ENCODE measurements at places on chromosomes 16 and 17. TPM values are rescaled to one million over a fixed set of nuclear protein-coding genes. Genes with fewer than 3 reads are reported as not detected.

- DNase-seq = no peak
Observed at GRCh38 chr16:64952177-64952576, 169.7 kb downstream of the CDH11 start.

GRCh38 chr17:43609613-43610385 is 51.9 kb downstream of the MEOX1 start:
- no peak for DNase-seq

The CPHXL2 gene
- total RNA-seq = not detected

- DNase-seq = no peak
Observed at GRCh38 chr16:66617728-66618127, 13.2 kb downstream of the CMTM3 start.

The CRLF3 gene
- 16.3 TPM for total RNA-seq

The PPP4C gene
- 51.7 TPM for total RNA-seq

DNA sequence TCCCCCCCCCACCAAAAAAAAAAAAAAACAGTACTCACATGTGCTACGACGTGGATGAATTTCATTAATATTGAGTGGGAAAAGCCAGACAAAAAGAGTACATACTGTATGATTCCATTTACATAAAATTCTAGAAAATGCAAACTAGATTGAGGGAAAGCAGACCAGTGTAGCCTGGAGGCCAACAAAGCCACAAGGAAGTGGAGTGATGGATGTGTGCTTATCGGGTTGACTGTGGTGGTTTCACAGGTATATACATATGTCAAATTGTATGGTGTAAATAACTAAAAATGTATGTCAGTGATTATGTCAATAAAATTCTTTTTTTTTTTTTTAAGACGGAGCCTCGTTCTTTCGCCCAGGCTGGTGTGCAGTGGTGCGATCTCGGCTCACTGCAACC is 1.9 kb upstream of the PLD6 start:
- no peak for DNase-seq

- no peak for DNase-seq
Observed at GRCh38 chr17:57011491-57012015, 33.6 kb downstream of the SCPEP1 start.

DNA sequence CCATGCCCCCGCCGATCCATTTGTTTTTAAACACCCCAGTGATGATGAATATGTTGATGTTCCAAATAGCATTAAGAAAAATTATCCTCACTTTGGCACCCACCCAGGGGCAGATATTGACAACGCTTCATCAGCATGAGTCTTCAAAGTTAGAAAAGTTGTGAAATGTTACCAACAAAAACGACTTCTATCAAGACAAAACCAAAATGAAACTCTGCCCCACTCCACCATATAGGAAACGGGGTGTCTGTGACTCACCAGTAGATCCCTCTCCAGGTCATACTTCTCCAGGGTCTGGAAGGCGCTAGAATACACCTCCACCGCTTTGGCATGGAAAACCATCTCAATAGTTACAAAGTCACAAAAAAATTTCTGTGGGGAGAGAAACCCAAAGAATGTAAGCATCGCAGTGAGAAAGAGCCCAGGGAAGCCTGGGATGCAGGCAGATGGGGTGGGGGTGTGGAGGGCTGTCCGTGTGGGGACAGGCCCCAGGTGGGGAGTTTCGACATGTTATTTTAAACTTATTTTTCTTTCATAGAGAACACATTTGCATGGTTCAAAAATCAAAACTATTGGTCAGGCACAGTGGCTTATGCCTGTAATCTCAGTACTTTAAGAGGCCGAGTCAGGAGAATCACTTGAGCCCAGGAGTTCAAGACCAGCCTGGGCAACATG is 10.2 kb downstream of the CIBAR2 start:
- DNase-seq = no peak

- DNase-seq = no peak
Observed at GRCh38 chr17:81644976-81645952, 8.3 kb downstream of the TSPAN10 start.

DNA sequence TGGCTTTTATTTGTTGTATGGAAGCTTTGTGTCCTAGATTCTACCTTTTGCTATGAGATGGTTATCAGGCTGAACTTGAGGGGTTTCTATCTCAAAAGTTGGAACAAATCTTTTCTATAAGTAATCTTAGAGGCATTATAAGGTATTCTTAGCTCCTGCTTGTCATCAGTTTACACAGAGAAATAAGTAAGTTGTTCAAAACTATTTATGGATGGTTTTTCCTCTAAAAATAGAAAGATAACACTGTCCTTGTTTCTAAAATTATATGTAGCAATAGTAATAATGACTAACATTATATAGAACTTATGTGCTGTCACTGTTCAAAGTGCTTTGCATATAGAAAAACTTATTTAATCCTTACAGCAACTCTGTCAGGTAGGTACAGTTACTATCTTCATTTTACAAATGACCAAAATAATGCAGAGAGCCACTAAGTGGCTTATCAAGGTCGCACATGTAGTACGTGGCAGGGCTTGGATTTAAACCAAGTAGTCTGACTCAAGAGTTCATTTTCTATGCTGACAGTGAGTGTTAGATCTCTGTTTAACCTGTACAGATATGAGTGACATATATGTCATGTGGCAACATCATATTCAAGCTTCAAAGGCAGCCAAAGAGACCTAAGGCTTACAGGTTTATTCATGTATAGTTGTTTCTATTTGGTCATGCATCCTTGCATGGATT is 59.0 kb downstream of the PHKB start:
- no peak for DNase-seq

The TMIGD1 gene
- not detected for total RNA-seq

DNA sequence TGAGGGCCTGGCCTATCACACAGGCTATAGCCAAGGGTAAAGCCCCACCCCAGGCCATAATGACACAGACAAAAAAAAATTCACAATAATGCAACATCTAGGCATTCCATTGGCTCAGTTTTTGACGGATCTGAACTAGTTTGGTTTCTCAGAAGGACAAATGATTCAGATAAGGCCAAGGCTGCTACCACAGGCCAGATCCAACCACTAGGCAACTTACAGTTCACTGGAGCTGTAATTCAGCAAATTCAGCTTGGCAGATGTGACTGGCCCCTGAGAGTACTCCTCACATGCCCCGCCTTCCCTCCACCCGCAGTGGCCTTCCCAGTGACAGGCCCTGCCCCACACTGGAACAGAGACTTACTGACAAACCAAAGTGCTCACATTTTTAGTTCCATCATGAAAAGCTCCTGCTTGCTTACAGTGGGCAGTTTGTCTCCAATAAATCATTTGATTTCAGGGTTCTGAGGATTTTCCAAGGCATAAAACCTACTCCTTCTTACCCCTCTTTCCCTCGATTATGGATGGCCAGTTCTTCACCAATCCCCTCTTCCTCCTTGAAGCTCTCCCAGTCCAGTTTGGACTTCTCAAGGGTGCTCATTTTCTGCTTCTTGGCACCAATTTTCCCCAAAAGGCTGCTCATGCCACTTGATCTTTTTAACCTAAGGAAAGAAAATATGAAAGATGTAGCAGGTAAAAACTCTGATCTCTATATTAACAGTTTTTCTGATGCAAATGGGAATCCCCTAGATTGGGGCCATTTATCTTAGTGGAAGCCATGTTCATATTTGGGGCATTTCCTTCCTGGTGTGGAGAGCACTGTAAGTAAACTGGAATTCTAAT is 53.3 kb upstream of the BCAR1 start:
- no peak for DNase-seq

GRCh38 chr16:52568983-52569690 is 22.2 kb upstream of the TOX3 start:
- DNase-seq = no peak

GRCh38 chr16:23535901-23536300 is 21.2 kb downstream of the EARS2 start:
- no peak for DNase-seq

The BRIP1 gene
- total RNA-seq = 4.3 TPM

DNA sequence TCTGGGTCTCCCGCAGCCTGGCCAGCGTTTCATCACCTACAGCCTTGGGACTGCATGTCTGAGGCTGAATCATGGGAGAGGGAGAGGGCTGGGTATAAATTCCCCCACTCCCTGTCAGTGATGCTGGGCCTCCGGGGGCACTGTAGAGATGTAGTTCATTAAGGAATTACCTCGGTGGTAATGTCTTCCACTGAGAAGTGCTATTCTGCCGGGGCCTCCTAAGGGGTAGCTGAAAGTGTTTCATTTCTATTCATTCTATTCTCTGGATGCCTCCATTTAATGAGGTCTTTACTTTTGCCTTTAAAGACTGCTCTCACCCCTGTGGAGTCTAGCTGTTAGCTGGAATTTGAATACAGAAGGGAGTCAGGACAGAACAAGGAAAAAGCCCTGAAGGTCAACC is 116.4 kb upstream of the HS3ST4 start:
- DNase-seq = no peak

DNA sequence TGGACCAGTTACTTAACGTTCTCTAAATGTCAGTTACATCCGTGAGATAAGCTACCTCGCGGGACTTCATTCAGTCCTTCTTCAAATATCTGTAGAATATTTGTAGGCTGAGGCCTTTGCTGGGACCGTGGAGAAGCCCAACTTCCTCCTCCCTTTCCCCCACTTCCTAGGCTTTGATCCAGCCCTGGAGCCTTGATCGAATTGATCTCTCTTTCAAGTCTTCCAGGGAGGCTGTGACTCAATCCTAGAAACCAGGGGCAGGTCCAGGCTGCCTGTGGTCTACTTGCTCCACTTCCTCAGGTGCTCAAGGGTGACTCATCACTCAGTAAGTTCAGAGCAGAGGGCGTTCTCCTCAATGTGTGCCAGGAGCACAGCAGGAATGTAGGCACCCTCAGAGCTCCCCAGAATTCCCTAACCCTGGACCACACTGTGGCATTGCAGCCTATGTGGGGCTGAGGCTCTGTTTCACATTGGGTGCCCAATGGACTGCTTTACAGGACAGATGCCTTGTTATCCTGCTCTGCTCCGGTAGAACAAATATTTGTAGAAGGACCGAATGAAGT is 11.2 kb upstream of the CEP20 start:
- no peak for DNase-seq

- no peak for DNase-seq
Observed at GRCh38 chr17:67211742-67212141, 33.3 kb downstream of the HELZ start.

GRCh38 chr17:8315764-8316217 is 5.8 kb downstream of the ARHGEF15 start:
- no peak for DNase-seq

GRCh38 chr17:19392303-19392702 is 5.3 kb upstream of the MFAP4 start:
- DNase-seq = no peak

DNA sequence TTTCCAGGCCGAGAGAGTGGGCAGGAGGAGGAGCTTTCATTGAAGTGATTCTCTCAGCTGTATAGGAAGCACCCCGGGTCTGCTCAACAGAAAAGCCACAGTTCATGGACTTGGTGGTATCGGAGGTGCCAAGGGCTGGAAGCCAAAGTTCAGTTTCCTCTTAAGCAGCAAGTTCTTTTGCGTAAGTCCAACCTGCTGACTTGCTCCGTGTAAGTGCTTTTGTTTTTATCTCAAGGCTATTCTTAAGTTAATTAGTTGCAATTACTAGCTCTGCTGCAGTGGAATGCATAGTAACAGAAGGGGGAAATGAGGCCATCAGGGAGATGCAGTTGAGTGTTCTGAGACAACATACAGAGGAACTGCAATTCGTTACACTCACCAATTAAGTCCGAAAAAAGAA is 44.6 kb downstream of the SMIM36 start:
- DNase-seq = peak; percentile 49

GRCh38 chr17:63529711-63530556 is 6.8 kb downstream of the KCNH6 start:
- DNase-seq = no peak

The PRSS27 gene
- total RNA-seq = 1.1 TPM

DNA sequence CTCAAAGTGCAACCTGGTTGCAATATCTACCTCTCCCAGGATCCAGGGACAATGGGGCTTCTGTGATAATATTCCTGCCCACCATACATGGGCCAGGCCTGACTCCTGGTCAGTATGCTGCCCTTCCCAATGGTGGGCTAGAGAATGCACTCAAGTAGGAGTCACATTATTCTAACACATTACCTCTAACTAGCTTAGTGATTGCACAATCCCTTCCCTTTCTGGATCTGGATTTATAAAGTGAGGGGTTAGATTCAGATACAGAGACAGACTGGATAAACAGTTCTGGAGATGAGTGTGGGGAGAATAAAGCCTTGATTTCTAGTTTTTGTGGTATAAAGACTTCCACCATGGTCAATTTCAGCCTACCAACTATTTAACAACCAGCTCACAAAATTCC is 33.0 kb downstream of the LYRM1 start:
- no peak for DNase-seq

The G6PC1 gene
- not detected for total RNA-seq

The SCNN1B gene
- 58.7 TPM for total RNA-seq

The CLEC3A gene
- total RNA-seq = not detected

- DNase-seq = no peak
Observed at GRCh38 chr17:5861854-5862253, 208.3 kb upstream of the WSCD1 start.

GRCh38 chr17:42275527-42276358 is 448 bp downstream of the STAT5B start:
- DNase-seq = peak; percentile 69

GRCh38 chr17:50785946-50786570 is 18.7 kb upstream of the ANKRD40CL start:
- DNase-seq = peak; percentile 82

DNA sequence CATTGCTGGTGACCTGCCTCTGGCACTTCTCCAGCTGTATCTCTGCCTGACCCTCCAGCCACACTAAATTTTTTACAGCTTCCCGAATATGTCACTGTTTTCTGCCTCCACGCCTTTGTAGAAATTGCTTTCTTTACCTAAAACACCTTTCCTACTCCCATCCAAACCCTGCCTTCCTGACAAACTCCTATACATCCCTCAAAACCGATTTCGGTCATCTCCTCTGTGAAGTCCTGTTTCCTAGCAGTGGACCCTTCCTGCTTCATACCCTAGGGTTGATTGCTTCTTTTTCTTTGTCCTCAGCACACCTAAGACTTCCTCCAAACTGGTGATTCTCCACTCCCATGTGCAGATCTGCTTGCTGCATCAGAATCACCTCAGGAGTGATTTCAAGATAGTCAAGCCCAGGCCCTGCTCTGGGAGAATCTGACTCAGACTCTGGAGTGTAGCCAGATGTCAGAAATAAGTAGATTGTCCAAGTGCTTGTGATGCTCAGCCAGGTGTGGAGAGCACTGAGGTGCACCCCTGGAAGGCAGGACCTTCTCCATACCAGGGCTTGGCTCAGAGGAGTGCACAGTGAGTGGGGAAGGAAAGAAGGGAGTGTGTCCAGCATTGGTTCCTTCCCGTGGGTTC is 184.2 kb downstream of the COPRS start:
- DNase-seq = no peak

The TAX1BP3 gene
- 71.0 TPM for total RNA-seq

The CDH13 gene
- 10.1 TPM for total RNA-seq

- no peak for DNase-seq
Observed at GRCh38 chr17:80319999-80320344, 59.3 kb downstream of the RNF213 start.

The TIMP2 gene
- 176 TPM for total RNA-seq

- DNase-seq = no peak
Observed at GRCh38 chr16:55294129-55294528, 29.9 kb upstream of the IRX6 start.

Measured in lung (tissue), 17 donors.